ENCODE measurements at places on chromosomes 11 and 22.

GRCh38 chr22:47178339-47178738, 415.9 kb downstream of the TBC1D22A start:
- no peak for DNase-seq

DNA sequence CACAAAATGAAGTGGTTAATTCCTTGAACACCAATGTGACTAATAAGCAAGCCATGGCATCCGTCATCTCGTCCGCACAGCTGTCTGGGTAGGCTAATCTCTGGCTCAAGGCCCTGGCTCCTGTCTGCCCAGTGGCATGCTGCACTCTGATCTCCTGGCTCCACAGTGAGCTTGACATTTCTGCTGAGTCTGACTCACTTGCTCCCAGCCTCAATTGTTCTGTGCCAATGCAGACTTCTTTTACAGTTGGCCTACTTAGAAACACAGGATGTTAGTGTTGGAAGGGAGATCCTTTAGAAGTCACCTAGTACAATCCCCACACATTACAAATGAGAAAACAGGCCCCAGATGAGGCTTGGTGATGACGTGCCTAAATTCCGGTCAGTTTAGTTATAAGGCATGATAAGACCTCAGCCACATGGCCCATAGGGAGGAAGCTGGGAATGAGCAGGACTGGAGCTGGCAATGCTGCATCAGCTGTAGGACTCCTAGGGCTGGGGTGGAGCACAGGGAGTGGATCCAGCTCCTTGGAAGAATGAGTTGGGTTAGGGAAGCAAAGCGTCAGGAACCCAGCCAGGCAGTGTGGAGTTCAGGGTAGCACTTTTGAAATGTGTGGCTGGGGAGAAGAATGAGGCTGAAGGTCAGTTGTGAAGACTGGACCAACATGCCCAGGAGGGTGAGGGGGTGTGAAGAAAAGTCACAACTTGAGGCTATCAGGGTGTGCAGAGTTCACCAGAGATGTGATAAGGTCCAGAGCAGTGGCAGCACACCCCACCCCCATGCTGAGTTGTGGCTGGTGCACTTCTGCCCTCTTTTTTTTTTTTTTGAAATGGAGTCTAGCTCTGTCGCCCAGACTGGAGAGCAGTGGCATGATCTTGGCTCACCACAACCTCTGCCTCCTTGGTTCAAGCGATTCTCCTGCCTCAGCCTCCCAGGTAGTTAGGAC, 70.2 kb upstream of the EED start:
- DNase-seq, result no peak

- no peak for DNase-seq
Measured at GRCh38 chr22:50298266-50298637, 9.2 kb downstream of the PLXNB2 start.

DNA sequence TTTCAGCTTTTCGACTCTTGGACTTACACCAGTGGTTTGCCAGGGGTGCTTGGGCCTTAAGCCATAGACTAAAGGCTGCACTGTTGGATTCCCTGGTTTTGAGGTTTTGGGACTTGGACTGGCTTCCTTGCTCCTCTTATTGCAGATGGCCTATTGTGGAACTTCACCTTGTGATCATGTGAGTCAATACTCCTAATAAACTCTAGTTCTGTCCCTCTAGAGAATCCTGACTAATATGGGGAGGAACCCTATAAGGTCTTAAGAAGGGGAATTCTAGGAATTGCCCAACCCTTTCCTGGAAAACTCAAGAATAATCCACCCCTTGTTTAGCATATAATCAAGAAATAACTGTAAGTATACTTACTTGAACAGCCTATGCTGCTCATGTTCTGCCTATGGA, 491.8 kb downstream of the TMEM135 start:
- no peak for DNase-seq

DNA sequence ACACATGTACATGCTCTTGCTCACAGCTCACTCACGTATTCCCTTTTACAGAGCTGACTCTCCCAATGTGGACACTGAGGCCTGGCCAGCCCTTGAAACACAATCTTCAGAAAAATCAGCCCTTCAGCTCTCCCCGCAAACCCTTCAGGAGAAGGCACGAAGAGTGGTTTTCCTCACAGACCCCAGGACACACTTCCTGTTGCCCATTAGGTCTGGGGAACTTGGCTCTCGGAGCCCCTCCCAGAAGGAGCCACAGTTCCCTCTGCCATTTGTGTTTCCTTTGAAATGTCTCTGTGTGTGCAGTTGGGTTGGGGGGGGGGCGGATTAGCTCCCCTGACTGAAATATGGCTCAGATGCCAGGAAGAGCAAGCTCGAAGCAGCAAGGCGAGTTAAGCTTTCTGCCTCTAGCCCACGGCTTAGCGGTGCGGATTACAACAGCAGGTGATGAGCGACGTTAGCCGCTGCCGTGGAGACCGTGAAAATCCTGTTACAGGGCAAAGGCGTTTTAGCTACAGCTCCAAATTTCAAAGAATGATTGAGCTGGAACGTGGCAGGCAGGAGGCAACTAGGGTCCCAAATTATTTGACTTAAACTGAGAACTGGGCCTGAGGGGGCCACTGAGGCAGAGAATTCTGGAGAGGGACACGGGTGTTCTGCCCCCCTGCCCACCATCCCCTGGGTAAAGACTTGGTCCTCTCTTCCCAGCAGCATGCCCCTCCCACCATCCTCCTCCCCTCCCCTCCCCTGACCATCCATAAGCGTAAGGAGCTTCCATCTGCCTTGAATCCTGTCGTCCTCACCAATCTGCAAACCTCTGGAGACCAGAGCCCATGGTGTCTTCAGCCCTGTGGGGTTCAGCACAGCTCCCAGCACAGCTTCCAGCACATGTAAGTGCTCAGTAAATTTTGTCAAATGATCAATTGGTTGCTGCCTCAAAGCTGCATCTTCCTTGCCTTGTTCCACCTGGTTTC, 598.6 kb downstream of the BUD13 start:
- DNase-seq, result peak; percentile 81

DNA sequence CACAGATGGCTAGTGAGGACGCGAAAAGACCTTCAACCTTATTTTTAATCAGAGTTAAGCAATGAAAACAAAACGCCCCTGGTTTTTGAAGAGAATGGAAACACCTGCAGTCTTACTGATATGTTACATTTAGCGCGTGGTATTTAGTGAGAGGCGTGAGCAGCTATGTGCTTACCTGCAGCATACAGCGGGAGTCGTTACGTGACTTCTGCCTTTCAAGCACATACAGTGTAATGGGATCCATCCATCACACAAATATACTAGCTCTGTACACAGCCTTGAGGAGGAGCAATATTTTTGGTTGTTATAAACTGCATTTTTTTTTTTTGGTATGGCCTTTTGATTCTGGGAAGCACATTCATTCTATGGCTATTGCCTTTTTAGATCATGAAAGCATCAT, 5.5 kb downstream of the KRTAP5-2 start:
- DNase-seq, result no peak

- peak; percentile 47 for DNase-seq
Measured at GRCh38 chr11:47373876-47374719, 4.2 kb downstream of the SPI1 start.

DNA sequence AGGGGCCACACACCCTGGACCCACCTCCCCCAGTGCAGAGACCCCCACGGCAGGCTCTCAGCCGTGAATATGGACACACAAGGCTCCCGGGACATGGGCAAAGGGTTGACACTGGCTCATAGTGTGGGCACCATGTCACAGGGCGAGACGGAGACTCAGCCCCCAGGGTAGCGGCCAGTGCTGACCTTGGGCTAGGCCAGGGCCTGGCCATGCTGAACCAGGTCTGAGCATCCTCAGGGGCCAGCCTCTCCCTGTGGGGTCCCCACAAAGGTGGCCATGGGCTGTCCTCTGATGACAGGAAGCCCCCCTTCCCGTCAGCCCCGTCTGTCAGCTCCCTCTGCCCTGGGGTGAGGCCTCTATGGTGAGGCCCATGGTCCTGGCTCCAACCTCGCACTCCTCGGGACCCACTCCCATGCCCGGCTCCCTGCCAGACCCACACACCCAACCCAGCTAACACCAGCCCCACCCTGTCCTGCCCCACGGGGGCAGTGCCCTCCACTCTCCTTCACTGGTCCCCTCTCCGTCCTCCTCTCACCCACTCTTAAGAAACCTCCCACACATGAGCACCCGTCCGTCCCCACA, 19.0 kb upstream of the PRODH start:
- no peak for DNase-seq

DNA sequence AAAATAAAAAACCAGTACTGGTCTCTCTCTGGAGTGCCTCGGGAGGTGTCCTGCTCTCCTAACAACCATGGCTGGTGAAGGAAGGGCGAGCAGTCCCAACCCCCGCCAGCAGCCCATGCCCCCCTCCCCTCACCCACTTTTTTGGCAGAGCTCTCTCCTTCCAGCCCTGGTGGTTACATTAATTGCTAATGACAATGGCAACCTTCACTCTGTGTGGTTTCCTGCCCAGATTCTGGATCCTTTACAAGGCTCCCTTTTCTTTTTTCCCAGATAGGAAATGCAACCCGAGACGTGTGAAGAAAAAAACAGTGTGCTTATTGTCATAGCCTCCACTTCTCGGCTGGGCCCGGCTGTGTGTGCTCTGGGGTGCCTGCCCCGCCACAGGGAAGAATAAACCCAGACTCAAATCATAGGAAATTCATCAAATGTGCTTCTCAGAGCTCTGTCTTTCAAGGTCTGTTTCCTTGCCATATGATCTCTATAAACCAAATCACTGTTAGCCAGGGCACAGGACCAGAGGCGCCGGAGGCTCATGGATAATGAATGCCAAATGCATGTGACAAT, 513.0 kb downstream of the SOX6 start:
- peak; percentile 92 for DNase-seq

GRCh38 chr11:72643547-72643946, 30.7 kb downstream of the PDE2A start:
- DNase-seq, result no peak

DNA sequence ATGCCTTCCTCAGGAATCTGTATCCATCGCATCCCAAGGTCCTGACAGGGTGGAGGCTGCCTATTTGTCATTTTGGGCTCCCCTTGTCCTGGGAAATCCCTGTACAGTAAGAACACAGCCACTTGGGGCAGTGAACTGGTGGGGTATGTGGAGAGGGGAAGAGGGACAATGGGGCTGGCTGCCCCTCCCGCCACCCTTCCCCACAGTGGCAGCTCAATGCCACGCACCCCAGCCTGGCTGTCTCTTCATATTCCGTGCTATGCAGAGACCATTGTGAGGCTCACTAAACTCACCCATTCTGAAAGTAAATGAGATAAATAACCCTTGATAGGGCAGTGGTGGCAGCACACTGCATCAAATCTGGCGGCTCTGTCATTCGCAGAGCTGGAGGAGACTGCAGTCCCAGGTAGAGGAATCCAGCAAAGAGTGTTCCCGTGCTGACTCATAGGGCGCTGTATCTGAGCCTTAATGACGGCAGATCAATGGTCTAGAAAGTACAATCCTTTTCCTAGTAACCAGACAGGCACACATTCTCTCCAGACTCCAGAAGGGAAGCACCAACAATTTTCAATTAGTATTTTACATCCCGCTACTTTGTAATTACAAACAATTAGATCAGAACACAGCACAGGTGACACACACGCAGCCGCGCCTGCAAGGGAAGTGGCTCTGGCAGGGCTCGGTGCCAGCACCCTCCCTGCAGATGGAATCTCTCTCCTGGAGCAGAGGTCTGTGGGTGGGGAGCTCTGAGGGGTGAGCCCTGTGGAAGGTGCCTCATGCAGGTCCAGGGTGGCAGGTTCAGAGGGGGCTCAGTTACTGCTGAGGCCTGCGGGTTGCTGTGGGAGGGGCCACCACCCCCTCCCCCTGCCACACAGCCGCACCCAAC, 167.9 kb upstream of the B3GAT1 start:
- DNase-seq, result peak; percentile 56

DNA sequence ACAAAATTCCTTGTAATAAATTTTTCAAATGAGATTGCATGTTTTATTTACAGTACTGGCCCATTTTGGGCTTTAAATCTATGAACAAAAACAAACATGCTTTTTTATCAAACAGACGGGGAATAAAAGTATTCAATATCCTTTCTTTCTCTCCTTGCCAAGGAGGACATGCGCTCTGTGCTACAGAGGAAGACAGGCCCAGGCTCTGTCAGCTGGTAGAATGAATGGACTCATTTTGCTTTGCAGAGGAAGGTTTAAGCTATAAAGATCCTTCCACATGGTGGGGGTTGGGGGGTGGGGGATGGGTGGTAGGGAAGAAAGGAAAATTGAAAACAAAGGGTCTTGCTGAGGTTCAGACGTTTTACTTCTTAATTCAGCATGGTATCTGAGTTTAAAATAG, 575.6 kb downstream of the INSC start:
- no peak for DNase-seq

DNA sequence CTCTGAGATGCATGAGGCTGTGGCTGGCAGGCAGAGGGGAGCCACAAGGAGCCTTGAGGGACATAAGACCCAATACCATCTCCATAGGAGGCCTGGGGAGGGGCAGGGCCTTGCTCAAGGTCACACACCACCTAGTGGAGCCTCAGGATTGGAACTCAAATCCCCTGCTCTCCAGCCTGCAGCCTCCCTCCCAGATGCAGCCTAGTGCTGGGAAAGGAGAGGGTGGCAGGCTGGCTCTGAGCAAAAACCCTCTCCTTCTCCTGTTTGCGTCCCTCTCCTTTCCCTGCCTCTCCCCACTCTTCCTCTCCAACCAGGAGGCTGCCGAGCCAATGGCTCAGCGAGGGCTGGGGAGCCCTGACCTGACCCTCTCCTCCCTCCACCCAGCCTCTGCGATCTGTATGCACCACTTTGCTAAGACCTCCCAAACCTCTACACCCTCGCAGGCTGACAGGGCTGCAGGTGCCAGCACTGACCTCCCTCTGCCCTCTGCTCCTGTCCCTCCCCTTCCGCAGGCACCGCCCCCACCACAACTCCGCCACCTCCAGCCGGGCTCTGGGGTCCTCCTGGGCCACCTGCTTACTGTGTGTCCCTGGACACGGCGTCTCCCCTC, 14.7 kb downstream of the IGLL1 start:
- no peak for DNase-seq

DNA sequence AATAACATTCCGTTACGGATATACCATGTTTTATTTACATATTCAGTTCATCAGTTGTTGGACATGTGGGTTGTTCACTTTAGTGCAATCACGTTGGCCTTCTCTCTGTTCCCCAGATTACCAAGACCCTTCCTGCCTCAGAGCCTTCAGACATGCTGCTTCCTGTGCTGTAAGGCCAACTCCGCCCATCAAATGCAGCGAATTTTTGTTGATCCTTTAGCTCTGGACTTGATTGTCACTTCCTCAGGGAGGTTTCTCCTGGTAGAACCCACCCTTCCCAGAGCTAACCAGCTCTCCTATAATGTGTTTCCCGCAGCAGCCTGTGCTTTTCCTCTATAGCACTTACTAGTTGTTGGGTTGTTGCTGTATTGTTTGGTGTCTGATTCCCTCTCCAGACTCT, 39.4 kb downstream of the SWAP70 start:
- no peak for DNase-seq

GRCh38 chr11:121721961-121722360, 269.2 kb upstream of the SORL1-AS1 start:
- DNase-seq, result no peak

All from brain (organoid and tissue), 16 donors.